ENCODE measurements at places on chromosomes 5 and 9. TPM values are rescaled to one million over a fixed set of nuclear protein-coding genes. Genes with fewer than 3 reads are reported as not detected.
A peak's percentile ranks its signal among the peaks of the same experiment; 100 is the strongest.

The PRDM9 gene
- total RNA-seq: not detected

The LECT2 gene
- total RNA-seq: not detected

GRCh38 chr5:62340392-62340791 is 34.4 kb downstream of the KIF2A start:
- no peak overlapping the region for H3K4me3 ChIP-seq
- no peak for DNase-seq

DNA sequence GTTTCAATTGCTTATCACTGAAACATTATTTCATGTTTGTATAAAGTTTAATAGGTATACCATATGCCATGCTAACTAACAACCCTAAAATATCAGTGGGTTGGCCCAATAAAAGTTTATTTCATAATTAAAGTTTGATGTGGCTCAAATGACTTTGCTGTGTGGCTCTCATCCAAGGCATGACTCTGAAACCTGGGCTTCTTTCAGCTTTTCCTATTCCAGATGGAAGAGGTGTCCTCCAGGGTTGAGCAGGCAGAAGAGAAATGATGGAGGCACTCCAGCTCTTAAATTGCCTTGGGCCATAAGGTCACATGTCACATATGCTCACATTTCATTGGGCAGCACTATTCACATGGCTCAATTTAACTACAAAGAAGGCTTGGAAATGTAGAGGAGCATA is 101.9 kb downstream of the MACIR start:
- DNase-seq: no peak
- H3K27ac ChIP-seq: no peak overlapping the region
- H3K4me3 ChIP-seq: no peak overlapping the region
- H3K36me3 ChIP-seq: no peaks in the 10 kb centered on the region
- H3K27me3 ChIP-seq: no peaks in the 10 kb centered on the region

DNA sequence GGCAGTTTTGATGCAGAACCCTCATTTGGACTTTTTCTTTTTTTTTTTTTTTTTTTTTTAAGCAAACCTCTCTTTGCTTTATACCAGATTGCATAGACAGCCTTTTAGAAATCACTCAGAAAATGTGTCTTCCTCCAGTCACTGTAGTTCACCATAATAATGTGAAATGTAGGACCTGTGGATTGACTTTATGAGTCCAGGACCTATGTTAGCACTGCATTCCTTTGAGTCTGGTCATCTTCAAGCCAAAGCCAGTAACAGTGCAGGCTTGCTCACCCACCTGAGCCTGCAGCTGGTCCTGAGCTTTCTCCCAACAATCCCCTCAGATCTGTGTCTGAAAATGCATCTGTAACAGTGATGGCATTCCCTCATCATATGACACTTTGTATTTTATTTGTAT is 110.7 kb upstream of the NFIL3 start:
- no peak overlapping the region for H3K4me3 ChIP-seq
- DNase-seq: no peak
- no peak overlapping the region for H3K27ac ChIP-seq
- no peaks in the 10 kb centered on the region for H3K27me3 ChIP-seq
- peaks cover 9% of the 10 kb centered on the region for H3K4me1 ChIP-seq

The PLCXD3 gene
- 0.26 TPM for total RNA-seq

- H3K27ac ChIP-seq: no peak overlapping the region
- no peaks in the 10 kb centered on the region for H3K36me3 ChIP-seq
- no peaks in the 10 kb centered on the region for H3K27me3 ChIP-seq
- no peaks in the 10 kb centered on the region for H3K4me1 ChIP-seq
- no peak for DNase-seq
- H3K4me3 ChIP-seq: no peak overlapping the region
Measured at GRCh38 chr9:15155323-15155722, 151.7 kb downstream of the TTC39B start.

DNA sequence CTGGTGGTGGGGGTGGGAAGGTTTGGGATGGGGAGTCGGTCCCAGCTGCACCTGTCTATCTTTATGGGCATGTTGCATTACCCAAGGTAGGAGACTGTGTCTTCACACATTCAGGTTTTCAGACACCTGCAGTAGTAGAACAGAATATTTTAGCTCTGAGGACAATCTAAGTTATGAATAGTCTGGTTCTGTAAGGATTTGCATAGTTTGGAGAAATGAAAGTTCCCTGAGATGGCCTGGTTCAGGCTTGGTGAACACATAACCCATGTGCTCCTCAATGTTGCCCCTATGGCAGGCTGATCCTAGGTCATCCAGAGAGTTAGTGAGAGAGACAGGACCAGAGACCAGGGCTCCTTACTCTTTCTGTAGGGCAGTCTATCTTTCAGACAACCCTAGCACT is 20.7 kb downstream of the TNFSF8 start:
- peaks cover 3% of the 10 kb centered on the region for H3K27me3 ChIP-seq
- peaks cover 9% of the 10 kb centered on the region for H3K4me1 ChIP-seq
- no peaks in the 10 kb centered on the region for H3K36me3 ChIP-seq
- no peak overlapping the region for H3K27ac ChIP-seq

The LCN9 gene
- not detected for total RNA-seq

DNA sequence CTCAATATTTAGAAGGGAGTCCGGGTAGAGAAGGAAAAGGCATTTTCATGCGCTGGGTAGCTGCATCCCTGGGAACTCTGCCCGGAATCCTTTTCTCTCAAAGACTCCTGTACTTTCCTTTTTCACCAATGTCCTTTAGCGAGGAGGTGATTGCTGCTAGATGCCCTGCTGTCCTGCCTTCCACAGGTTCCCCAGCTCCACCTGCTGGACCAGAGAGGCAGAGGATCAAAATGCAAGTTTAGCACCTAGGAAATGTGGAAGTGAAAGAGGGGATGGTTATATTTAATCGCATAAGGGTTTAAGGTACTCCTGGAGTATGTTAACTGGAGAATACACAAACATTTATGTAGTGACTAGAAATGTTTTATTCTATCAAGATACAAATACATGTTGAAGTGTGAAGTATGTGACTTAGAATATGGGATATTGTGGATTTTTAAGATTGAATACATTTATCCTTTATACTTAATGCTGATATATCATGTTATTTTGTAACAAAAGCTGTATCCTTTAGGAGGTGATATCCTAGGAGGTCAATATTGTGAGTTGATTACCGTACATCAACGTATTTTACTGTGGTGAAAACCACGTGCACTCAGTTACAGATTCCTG is 145.7 kb downstream of the ARHGAP26 start:
- H3K4me3 ChIP-seq: peak overlapping the region; percentile 37
- peak; percentile 48 for DNase-seq
- H3K27ac ChIP-seq: peak overlapping the region; percentile 36
- H3K27me3 ChIP-seq: peaks cover 4% of the 10 kb centered on the region
- peaks cover 8% of the 10 kb centered on the region for H3K4me1 ChIP-seq

The CNTNAP3B gene
- total RNA-seq: 4.1 TPM

The SLC34A1 gene
- not detected for total RNA-seq
